Stimulated activated CD8-positive, alpha-beta memory T cell treated with anti-CD3 and anti-CD28 coated beads, Interleukin-4, amount 100 ng/mL, for 48 hours (primary cell): ENCODE measurements at places on chromosomes 5 and 9.

DNA sequence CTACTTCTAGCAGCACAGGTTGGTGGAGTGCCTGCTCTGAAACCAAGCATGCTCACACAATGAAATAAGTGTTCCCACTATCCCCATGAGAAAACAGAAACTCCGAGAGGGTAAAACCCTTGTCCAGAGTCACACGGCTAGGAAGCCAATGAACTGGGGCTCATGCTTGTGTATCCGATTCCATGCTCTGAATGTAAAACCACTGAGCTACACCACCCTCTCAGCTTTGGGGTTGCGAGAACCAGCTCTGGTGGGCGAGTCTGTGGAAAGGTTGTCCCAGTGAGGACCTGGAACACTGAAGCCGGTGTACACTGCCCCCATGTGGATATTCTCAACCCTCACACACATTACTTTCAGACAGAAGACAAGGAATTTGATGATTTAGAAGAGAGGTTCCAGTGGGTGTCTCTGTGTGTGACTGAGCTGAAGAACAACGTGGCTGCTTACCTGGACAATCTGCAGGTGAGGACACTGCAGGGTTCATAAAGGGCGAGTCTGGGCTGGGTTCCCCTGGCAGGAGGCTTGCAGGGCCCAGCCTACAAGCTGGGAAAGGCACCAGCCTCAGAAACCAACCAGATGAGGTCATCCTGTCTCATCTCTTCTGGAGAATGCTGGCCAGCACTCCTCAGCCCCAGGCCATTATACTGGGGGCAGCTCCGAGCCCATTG is 37.4 kb downstream of the ARHGEF37 start:
- peak; percentile 55 for DNase-seq

DNA sequence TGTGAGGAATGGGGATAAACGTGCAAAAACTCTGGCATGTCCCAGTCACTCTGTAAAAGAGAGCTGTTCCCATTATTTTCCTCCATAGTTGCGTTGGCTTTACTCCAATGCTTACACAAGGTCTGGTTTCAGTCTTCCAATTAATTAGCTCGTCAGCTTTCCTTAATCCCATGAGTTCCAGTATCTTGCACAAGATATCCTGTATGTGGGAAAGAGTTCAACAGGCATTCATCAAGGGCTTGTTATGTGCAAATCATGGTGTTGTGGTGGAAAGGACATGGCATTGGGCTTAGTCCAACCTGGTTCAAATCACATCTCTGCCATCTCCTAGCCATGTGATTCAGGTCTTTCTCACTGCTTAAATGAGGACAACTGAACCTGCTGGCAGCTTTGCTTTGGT is 77.5 kb upstream of the PANK3 start:
- no peak for DNase-seq

- DNase-seq: no peak
Observed at GRCh38 chr5:321726-322251, 275 bp downstream of the AHRR start.

DNA sequence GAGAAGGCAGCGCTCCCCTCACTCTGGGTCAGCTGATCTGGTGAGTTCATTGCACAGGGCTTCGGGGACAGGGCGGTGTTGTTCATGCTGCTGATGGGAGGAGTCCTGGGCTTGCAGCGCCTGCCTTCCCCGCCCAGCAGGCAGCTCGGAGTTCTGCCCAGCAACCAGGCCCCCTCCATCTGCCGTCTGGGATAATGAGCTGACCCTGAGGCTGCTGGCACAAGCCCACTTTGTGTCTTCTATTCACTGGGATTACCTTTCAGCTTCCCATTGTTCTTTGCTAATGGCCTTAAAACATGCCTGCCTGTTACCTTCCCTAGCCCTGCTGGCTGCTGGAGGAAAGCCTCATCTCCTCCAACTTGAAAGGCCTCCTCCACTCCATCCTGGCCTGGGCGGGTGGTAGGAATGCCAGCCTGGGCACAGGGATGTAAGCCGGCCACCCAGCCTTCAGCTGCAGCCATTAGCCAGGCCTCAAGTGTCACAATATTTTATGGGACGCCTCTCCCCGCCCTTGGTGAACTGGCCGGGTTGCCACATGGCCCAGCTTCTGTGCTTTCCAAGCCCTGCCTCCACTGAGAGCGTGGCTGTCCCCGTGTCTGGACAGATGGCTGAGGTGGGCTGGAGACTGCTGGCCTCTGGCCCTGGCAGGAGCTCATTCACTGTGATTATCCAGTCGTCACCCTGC is 70.4 kb downstream of the GADD45G start:
- no peak for DNase-seq

- DNase-seq: no peak
Observed at GRCh38 chr5:113771483-113771882, 258.0 kb downstream of the YTHDC2 start.

DNA sequence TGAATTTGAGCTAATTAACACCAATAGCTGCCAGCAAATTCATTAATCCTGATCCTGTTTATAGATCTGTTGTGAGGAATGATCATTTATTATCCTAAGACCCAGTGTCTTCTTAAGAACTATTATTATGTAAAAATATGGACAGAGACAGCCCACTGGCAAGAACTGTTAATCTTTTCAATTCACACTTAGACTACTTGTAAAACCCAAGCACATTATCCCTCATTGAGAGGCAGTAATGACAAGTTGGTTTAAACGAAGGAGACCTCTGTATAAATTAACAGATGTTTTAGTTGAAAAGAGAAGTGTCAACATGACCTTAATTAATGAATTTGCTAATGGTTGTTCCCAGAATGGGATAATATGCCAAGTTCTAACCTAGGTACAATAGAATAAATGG is 270.3 kb upstream of the IZUMO3 start:
- no peak for DNase-seq

GRCh38 chr5:179793468-179794139 is at the start of gene LTC4S:
Gene LTC4S (plus strand): TSS chr5:179793986. CDS start chr5:179794081, 95 bp downstream.
- DNase-seq: no peak

- DNase-seq: no peak
Observed at GRCh38 chr9:83569326-83569725, 31.1 kb upstream of the FRMD3 start.

GRCh38 chr5:134553821-134554267 is 28.4 kb downstream of the JADE2 start:
- no peak for DNase-seq

- no peak for DNase-seq
Observed at GRCh38 chr9:121289772-121290370, 21.9 kb downstream of the GSN start.

DNA sequence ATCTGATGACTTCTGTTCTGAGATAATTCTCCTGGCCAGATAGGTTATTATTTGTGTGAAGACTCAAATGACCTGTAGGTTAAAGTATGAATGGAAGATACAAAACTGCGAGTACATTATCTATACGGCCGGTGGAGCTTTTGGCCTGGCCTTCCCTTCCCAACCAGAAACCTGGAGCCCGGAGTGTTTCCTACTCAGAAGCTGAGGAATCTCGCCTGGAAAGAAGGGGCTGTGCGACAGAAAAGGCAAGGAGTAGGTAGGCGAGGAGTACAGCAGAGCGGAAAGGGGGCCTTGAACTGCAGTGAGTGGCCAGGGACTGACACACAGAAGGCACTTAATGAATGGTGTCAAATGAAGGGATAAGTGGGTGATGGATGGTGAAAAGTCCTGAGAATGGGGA is 34.6 kb downstream of the ANGPTL2 start:
- DNase-seq: no peak

GRCh38 chr9:93684806-93685543 is 108.6 kb downstream of the PHF2 start:
- peak; percentile 16 for DNase-seq

GRCh38 chr5:72628771-72629371 is 121.7 kb upstream of the ZNF366 start:
- no peak for DNase-seq

- DNase-seq: no peak
Observed at GRCh38 chr5:77355080-77355479, 137.0 kb downstream of the WDR41 start.

DNA sequence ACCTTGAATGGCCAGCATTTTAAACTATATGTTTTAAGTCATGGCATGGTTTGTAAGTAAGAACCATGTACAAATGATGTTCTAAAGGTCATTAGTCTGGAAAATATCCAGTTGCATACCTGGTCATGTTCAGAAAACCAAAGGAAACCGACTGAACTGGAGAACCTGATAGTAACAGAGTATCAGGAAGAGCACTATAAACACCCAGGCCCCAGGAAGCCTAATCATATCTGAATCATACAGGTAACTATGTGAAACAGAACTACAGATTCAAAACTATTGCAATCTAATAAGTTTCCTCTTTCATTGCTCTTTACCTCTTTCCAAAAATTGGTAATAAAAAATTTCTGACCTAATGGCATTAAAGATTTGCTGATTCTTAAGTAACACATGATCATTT is 500.3 kb downstream of the ARHGEF28 start:
- no peak for DNase-seq
